ENCODE measurements at places on chromosomes 7 and 10.

DNA sequence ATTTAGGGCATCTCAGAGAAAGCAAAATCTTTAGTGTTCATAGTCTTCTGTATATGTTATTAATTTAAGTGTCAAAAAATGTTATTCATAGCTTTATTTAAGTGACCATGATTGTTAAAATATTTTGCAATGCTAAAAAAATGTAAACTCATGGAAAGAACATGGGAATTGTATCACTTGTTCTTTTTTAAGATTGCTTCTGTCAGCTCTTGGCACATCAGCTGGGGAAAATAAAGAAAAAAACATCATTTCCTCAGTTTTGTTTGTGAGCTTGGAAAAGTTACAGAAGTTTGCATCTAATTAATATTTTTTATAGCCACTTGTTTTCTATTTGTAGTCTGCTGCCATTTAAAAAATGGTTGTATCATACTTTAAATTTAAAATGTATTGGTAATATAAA lies 285.9 kb upstream of the CSTF2T start:
- DNase-seq, result no peak

- no peak for DNase-seq
Observed at GRCh38 chr7:48454750-48455192, 283.5 kb downstream of the ABCA13 start.

DNA sequence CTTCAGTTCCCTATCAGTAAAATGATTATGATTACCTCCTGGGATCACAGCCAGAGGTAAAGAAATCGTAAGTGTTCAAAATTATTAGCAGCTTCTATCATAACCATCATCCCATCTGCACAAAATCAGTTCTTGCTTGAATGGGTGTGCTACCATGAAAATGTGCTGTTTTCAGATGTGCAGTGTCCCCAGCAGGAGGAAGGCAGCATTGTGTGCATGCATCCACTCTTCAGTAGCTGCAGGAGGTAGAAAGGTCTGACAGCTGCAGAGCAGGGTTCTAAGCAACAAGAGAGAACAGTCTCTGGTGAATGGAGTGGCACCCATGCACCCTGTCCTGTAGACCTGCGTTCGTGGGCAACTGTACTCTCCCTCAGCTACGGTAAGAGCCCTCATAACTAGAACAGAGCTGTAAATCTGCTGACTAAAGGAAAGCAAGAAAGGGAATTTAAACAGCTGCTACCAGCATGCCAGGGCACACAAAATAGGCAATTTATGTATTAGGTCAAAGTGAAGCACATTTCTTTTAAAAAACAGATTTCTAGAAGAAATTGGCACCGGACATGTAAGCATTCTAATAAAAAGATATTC lies 21.2 kb downstream of the VSTM2A start:
- no peak for DNase-seq

DNA sequence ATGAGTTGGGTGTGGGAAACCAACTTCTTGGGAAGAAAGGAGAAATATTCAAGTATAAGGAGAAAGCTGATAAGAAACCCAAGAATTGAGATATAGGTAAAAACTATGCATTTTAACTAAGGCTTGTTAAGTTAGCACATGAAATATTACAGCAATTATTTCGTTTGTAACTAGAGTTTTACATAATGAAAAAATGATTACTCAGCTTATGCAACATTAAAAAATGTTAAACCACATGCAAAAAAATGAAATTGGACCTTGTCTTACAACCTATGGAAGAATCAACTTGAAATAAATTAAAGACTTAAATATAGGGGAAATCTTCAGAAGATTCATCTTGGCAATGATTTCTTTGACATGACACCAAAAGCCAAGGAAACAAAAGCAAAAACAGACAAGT lies 183.2 kb downstream of the CDCA7L start:
- no peak for DNase-seq

GRCh38 chr7:17986851-17987250 lies 40.8 kb downstream of the PRPS1L1 start:
- DNase-seq, result no peak

DNA sequence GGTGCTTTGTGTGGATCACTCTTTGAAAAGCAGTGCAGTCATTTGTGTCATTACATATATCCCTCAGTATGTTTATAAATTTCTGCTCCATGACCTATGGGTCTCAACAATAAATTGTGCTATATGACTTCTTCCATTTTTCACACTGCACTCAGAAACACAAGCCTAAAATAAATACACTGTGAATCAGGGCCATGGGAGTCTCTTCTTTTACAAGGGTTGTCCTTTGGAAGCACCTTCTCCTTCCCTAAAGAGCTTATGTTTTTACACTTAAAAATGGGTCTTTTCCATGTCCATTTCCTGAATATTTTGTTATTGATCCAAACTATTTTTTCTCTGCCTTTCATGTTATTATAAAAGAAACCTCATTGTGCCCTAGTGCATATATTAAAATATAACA lies 108.3 kb upstream of the MEOX2 start:
- no peak for DNase-seq

DNA sequence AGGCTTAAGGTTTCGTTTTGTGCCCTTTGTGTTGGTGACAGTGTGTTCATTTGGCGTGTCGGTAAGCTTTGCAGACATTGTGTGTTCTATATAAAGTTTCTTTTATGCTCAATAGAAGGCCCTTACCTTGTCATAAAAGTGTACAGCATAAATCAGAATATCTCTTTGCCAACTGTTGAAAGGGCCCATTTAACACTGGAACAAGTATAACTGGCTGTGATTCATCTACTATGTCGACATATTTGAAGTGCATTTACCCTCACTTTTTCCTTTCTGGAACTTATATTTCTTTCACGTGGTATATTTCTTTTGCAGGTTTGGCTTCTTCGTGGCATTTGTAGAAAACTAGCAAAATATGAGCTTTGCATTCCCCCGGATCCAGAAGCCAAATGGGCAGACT lies 32.7 kb downstream of the EEPD1 start:
- no peak for DNase-seq

GRCh38 chr7:106736123-106736507 lies 75.2 kb upstream of the CCDC71L start:
- no peak for DNase-seq

DNA sequence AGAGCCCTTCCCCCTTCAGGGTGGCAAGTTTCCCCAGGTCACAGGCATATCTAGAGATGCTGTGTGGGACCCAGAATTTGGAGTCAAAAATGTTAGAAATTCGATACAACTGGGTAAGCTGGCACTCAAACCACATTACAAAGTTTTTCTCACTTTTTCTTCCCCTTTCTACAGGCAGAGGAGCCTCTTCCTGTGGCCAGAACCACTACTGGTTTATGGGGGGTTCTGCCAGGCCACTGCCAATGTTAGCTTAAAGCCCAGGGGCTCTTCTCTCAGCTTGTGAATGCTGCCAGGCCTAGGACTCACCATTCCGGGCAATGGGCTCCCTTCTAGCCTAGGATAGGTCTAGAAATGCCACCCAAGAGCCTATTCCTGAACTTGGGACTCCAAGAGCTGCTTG lies 617.9 kb upstream of the PHF14 start:
- DNase-seq, result no peak

- DNase-seq, result no peak
Observed at GRCh38 chr7:44998153-44998871, 1.7 kb upstream of the CCM2 start.

Data from activated CD8-positive, alpha-beta memory T cell treated with anti-CD3 and anti-CD28 coated beads for 1 hour (primary cell).